AG10803 (cell line): ENCODE measurements at places on chromosomes 5 and 9.

- DNase-seq, result no peak
These were observed 377.5 kb downstream of the MED10 start for GRCh38 chr5:6000867-6001266.

DNA sequence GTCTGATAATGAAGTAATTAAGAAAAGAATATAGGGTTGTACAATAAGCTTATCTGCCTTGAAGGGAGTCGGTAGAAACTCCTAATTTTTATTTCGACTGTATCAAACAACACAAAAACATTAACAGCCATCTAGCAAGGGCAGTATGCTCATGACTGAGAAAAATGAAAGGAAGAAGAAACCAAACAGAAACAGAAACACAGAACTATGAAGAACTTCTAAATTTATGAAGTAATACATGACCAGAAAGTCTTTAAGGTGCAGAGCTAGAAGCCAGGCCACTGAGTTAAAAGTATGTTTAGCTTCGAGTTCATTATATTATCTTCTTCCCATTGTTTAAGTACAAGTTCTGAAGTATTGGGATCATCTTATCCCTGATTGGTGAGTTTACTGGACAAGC lies 367.3 kb upstream of the C9orf72 start:
- DNase-seq, result no peak

- peak; percentile 98 for DNase-seq
These were observed 28.1 kb downstream of the NEK6 start for GRCh38 chr9:124285903-124286291.

DNA sequence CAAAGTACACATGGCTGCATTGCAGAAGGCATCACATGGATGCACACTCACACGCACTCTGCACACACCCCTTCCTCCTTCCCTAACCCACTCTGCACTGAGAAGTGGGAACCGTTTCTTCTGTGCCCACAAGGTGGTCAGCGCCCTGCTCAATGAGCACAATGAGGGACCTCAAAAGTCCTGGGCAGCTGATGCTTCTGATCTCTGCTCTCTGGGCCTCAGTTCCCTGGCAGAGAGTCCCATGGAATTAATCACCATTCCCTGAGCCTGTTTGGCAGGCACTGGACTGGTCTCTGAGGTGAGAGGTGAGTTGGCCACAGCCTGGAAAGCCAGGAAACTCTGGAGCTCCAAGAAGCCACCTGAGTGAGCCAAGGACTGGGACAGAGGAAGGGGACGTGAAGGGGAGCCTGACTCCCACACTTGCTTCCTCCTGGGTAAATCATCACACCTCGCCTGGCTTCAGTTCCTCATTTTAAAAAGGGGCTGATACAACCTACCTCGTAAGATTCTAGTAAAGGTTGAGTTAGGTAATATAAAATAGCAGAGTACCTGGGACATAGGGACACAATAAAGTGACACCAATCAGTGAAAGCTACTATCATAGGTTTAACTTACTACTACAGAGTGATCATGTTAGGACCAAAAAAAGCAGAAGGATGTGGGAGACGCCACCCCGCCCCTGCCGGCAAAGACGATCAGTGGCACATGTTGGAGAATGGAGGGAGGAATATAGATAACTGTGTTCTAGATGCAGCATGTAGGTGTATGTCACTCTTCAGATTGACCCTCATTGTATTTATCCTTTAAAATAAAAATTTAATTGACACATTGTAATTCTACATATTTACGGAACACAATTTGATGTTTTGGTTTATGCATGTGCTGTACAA lies 21.1 kb upstream of the IGFBPL1 start:
- no peak for DNase-seq

DNA sequence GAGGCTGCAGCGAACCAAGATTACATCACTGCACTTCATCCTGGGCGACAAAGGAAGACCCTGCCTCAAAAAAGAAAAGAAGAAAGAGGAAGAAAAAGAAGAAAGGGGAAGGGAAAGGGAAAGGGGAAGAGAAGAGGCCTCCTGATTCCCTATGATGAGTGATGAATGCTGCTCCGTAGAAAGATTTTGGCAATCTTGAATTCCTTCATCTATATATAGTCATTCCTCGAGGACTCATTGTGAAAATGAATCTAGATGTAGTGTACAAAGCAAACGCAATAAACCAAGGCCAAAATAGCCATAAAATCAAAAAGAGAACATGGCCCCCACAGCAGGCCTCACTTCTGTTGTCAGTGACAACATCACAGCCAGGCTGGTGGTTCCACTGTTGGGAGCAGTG lies 218.0 kb downstream of the DCP2 start:
- DNase-seq, result no peak

DNA sequence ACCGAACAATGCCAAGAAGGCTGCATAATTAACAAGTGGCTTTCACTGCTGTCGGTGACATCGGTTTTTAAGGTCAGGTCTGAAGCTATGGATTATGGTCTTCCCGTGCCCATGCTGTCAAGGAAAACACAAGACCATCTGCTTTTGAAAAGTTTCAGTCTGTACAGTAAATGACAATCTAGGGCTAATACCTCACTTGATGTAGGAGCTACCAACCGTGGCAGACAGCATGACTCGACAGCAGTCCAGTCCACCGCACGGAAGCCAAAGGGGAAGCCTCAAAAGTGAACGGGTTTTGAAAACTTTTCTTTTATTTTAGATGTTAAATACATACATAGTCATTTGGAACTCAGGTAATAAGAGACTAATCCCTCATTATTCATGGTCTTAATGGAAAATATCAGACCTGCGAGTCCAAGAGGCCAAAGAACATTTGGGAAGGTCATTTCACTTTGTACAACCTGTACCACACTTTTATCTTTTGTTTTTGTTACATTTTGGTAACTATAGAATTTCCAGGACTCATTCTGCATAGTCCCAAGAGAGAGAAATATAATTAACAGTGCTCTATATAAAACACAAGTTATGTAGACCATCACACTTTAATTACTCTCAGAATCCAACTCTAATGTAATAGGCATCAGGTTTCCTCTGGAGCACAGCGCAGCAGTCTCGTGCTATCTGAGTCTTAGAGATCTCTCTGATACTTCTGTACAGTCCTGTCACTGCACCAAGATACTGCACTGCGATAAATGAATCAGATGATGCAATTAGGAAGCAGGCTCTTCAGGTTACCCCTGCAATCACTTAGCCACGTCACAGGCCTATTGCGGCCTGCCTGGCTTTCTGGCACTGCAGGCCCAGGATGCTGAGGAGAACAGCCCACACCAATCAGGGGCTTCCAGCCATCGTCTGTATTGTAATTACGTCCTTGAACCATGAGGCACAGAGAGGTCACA lies 184.9 kb downstream of the FANCC start:
- DNase-seq, result no peak

DNA sequence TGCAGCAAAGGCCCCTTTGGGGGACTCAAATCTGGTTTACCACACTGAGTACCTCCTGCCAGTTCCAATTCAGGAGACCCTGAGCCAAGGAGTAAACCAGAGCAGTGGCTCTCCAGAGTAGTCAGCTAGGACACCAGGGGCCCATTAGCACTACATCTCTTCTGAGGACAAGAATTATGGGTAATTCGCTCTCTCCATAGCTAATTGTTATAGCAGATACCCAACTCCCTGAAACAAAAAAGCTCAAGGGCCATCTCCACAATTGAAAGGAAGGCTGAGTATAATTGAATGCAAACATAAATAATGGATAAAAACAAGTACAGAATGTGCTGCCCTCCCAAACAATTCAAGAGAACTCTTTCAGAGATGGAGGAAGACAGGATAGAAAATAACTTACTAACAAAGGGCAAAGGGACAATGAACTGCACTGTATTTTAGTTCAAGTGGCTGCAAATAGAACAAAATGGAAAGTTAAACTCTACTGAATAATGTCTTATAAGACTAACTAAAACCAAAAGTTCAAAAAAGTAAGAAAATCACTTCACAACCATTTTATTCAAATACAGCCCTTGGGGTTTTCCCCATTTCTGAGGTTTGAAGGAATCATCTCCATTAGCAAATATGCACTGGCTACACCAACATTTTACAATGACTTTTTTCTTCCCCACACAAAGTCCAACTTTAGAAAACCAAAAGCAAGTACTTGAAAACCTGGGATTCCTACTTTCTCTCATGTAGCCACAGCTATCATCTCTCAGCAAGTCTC lies 118.8 kb downstream of the SIL1 start:
- DNase-seq, result no peak

DNA sequence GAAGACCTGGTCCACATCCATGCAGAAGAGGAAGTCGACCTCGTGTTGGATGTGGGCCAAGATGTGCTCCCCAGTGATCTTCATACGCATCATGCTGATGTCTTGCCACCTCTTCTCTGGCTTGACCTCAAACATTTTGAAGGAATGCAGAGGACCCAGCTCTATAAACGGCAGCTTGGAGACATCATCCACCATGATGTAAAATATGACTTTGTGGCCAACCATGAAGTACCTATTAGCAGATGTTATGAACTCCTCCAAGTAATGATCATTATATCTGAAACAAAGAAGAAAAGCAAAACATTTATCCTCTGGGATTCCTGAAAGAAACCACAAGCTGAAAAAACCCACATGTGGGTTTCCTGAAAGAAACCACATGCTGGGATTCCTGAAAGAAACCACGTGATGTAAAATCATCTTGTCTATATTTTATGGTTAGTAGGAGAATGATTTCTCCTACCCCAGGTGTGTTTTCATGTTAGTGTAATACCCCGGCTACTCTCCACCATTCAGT lies 52.3 kb downstream of the GGTA1 start:
- DNase-seq, result peak; percentile 89

DNA sequence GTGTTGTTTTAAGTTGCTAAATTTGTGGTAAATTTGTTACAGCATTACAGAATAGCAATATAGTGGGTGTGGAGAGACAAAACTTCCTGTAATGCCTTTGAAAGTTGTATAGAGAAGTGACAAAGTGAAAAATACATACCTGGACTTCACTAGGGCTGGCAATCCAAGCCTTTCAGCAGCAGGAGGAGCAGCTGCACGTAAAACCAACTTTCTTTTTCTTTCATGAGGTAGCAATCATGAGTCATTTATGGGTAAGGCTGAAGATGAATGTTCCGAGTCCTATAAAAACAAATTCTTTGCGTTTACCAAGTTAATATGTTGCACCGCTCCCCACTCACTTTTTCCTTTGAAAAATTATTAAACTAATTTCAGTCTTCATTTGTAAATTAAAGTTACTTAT lies 1138.2 kb downstream of the TAF11L14 start:
- no peak for DNase-seq

- no peak for DNase-seq
These were observed at the start of gene PTPN3 for GRCh38 chr9:109498195-109499092. Gene PTPN3 (minus strand): TSS chr9:109498307. CDS start chr9:109463434, 34,873 bp downstream.

GRCh38 chr9:40884072-40884901 lies 244.2 kb downstream of the FOXD4L6 start:
- no peak for DNase-seq

DNA sequence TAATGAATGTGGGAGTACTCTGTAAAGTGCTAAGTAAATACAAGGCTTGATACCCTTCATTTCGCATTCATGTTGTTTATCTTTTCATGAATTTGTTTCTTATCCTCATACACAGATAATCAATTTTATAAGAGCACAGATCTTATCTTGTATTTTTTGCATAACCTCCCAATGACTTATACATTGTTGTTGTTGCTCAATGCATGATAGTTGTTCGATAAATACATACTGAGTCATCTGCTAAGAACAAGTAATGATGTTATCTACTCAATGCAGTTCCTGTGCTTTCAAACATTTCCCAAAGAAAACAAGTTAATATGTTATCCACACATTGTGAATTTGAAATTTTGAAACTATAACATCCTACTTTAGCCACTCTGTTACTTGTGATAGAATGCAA lies 60.7 kb downstream of the TAF11L14 start:
- DNase-seq, result no peak

- no peak for DNase-seq
These were observed 190.2 kb upstream of the NR3C1 start for GRCh38 chr5:143593723-143594122.

GRCh38 chr5:140575309-140575708 lies 10.7 kb downstream of the SLC35A4 start:
- peak; percentile 56 for DNase-seq

DNA sequence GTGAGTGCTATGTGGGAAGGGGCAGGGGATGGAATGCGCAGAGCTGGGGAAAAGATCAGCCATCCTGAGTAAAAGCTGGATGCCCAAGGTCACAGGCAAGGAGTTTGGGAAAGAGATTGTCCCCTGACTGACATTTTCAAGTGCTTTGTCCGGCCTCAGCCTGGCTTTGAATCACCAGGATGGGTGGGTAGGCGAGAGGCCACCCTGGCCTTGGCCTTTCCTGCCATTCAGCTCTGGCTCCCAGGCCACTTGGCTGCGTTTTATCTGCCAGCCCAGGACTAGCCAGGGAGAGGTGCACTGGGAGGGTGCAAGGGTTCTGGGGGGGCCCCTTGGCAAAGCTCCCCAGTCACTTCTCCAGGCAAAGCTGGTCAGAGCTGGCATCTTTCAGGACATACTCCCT lies 37.4 kb upstream of the SYNPO start:
- no peak for DNase-seq

GRCh38 chr9:108467653-108468324 lies 388.0 kb downstream of the ACTL7B start:
- DNase-seq, result peak; percentile 65

DNA sequence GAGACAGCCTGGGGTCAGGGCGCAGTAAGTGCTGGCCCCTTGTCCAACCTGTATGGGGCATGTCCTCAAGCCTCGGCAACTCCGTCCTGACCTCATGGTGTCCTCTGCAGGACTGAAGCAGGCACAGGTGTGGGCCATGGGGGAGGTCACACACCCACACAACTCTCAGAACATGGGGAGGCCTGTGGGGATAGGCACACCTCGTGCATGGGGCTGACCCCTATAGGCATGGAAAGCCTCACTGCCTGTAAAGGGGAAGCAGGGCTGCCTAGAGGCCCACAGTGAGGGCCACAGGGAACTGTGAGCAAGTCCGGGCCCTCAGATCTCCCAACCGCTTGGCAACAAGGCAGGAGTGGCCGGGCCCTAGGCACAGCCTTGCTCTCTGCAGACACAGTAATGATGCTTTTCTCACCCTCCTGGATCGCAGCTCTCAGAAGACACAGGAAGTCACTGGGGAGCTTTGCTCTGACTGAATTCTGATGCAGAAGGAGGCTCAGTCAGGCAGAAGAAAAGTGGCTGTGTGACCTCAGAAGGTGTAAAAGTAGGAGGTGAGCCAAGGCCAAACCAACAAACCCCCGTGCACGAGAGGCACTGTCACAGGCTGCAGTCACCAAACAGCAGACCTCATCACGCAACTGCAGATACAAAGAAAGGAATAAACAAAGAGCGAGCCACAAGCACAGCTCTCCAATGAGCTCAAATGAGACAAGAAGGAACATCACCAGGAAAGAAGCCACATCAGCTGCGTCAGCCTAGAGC lies 5.4 kb downstream of the IPPK start:
- DNase-seq, result no peak

GRCh38 chr9:137720571-137721110 lies 101.8 kb downstream of the EHMT1 start:
- DNase-seq, result no peak

- peak; percentile 26 for DNase-seq
These were observed 171.2 kb upstream of the KIF2A start for GRCh38 chr5:62134811-62135210.

GRCh38 chr9:23849379-23850035 lies 23.5 kb upstream of the ELAVL2 start:
- DNase-seq, result no peak

GRCh38 chr9:111645806-111646205 lies 14.7 kb downstream of the DNAJC25 start:
- no peak for DNase-seq

GRCh38 chr9:132798817-132799790 lies 79.0 kb downstream of the AK8 start:
- no peak for DNase-seq
